ENCODE measurements at places on chromosomes 11 and 22. TPM values are rescaled to one million over a fixed set of nuclear protein-coding genes. Genes with fewer than 3 reads are reported as not detected.
A peak's percentile ranks its signal among the peaks of the same experiment; 100 is the strongest.

POU2AF3 gene
- not detected for total RNA-seq

UBQLN3 gene
- not detected for total RNA-seq

DNA sequence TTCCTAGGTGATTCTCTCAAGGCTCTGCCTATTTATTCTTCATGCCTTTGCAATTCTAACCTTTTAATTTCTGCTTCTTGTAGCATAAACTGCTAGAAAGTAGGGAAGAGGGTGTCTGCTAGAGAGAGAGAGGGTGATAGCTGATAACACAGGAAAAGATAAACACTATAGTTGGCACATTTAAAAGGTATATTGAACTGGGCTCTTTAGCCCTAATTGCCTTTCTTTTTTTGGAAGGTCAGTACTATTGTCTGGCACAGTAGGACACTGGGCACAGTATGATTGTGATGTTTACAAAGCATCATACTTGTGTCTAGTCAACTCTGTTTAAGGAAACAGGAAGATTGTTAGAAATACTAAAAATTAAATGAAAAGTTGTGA lies 33.3 kb downstream of the TEAD1 start:
- no peak for DNase-seq

- DNase-seq: no peak
These were observed 233.5 kb downstream of the MIAT start for GRCh38 chr22:26890870-26891269.

- DNase-seq: peak; percentile 70
These were observed 19.5 kb downstream of the PIK3IP1 start for GRCh38 chr22:31272522-31273446.

DNA sequence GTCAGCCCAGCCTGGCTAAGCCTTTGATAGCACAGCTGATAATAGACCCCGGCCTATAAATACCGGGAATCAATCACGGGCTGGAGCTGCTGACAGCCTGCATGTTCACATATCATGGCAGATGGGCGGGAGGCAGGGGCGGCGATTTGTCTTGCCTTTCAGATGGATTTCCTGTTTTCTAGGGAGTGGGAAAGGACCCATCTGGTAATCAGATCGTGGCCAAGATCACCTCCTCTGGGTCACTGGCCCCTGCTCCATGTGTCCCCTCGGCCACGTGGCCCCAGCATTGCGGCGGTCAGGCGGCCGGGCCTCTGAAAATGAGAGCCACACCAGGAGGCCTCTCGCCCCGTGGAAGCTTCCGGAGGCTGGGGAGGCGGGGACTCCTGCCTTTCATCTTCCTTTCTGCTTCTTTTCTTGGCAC lies 36.6 kb downstream of the SMIM38 start:
- DNase-seq: no peak

GRCh38 chr11:111148121-111148520 lies 97.4 kb upstream of the POU2AF2 start:
- DNase-seq: no peak

Data from activated CD4-positive, alpha-beta T cell treated with anti-CD3 and anti-CD28 coated beads for 36 hours (primary cell).